ENCODE measurements at places on chromosomes 7 and 10.

DNA sequence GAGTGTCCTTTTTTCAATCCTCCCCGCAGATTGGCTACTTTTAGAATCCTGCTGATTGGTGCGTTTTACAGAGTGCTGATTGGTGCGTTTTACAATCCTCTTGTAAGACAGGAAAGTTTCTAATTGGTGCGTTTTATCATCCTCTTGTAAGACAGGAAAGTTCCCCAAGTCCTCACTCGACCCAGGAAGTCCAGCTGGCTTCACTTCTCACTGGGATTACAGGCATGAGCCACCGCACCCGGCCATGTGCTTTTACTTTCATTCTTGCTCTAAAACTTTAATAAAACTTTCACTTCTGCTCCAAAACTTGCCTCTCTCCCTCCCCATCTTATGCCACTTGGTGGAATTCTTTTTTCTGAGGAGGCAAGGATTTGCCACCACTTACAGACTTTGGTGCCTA, 17.0 kb upstream of the WAPL start:
- DNase-seq, result no peak

DNA sequence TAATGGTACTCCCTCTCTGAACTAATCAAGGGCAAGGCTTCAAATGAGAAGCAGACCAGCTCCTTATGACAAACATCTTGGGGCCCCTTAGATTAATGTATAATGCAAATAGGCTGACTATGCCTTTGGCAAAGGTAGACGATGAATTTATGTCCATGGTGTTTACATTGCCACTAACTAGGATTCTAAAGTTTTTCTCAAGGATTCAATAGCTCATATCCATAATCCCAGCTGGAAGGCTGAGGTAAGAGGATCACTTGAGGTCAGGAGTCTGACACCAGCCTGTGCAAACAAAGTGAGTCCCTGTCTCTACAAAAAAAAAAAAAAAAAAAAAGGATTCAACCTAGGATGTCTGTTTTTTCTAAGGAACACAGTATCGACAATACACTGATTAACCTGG, 96.5 kb downstream of the ORC5 start:
- DNase-seq, result no peak

DNA sequence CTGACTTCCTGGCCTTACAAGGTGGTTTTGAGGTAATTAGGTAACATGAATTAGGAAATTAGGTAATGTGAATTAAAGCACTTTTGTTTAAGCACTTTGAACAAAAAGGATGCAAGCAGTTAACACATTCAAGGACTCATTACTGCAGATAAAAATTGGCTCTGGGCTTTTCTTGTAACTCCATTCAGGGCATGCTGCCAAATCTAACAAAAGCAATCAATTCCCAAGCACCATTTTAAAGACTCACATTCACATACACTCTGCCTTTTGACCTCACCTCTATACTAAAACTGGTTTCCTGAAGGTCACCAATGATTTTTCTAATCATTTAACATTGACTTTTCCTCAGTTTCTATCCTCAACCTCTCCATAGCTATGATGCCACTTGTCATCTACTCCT, 251.2 kb upstream of the RHOBTB1 start:
- no peak for DNase-seq

- DNase-seq, result no peak
Observed at GRCh38 chr10:85420501-85421191, 945.9 kb downstream of the GRID1 start.

DNA sequence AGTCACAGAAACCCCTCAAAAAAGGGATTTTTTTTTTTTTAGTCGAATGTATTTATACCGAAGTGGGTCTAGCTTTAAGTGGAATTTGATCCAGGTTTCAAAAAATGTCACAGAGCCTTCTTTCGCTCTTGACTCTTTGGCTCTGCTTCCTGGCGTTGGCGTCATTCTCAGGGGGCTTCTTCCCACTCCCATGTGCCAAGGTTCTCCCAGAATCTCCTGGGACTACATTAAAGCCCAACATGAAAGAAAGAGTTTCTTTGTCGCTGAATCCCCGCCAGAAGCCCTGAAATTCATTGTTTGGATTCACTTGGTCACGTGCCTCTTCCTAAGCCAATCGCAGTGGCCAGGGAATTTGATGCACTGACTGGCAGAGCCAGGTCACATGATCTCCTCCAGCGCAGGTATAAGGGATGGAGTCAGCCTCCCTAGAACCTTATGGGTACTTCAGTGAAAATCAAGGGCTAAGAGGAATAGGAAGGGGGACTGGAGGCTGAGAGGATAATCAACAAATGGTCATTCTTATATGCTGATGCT, 101.2 kb downstream of the RPS24 start:
- no peak for DNase-seq

GRCh38 chr7:86814661-86815379, 171.1 kb downstream of the GRM3 start:
- no peak for DNase-seq
